ENCODE measurements at places on chromosomes 5 and 9. TPM values are rescaled to one million over a fixed set of nuclear protein-coding genes. Genes with fewer than 3 reads are reported as not detected.

DNA sequence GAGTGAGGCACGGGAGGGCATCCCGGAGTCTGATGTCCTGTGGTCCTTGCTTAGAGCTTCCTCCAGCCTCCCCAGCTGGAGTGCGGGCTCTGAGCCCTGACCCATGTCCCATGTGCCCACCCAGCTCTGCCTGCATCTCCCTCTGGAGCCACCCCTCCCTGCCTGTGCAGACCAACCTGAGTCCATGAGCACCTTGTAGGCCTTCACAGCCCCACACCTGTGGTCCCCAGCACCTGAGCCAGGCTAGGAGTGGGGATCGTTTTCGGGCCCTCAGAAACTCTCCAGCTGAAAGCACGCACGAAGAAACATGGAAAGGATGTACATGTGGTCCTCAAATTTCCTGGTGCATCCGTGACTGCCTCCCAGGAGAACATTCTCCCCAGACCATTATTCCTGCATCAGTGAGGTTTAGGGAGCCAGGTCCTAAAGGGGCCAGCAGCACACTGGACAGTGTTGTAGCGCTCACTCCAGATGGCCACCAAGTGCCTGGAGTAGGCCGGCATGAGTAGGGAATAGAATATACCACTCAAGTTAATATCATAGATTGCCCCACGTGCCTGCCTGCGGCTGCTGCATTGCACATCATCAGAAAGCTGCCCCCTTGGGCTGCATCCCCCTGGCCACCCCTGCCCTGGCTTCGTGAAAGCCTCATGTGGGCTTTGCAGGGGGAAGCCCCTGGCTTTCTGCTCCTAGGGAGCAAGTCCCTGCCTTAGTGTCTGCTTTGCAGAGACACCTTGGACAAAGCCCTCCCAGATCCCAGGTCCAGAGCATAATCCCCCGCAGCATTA, 80.6 kb downstream of the WNK2 start:
- DNase-seq: no peak

DNA sequence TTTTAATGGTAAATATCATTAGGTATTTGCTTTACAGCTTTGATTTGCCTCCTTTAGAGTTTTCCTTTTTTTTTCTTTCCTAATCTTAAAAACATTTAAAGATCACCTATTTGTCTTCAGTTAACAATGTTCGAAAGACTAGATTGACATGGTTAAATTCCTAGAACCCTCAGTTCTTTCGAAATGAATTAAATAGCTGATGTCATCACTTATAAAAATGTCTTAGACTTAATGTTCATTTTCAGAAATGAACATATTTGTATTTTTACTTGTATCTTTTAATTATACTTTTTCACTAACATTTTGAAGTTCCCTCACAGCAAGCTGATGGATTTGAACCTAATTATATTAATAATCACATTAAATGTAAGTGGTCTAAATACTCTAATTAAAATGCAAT, 205.3 kb upstream of the IRX4 start:
- DNase-seq: no peak

GRCh38 chr9:134693011-134693410, 51.4 kb downstream of the COL5A1 start:
- no peak for DNase-seq

GRCh38 chr9:70954126-70954525, 167.3 kb downstream of the TRPM3 start:
- no peak for DNase-seq

DNA sequence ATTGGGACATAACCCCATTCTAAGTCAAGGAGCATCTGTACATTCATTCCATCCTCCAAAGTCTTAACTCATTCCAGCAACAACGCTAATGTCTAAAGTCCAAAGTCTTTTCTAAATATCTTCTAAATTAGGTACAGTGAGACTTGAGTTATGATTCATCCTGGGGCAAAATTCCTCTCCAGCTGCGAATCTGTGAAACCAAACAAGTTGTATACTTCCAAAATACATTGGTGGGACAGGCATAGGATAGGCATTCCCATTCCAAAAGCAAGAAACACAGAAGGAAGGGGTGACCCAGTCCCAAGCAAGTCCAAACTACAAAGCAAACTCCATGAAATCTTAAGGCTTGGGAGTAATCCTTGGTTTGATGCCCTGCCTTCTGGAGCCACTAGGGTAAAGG, 97.6 kb upstream of the FANCC start:
- DNase-seq: no peak

GRCh38 chr5:131379723-131380122, 115.9 kb downstream of the CDC42SE2 start:
- no peak for DNase-seq

- DNase-seq: no peak
Observed at GRCh38 chr5:153352685-153353219, 137.7 kb upstream of the GRIA1 start.

DNA sequence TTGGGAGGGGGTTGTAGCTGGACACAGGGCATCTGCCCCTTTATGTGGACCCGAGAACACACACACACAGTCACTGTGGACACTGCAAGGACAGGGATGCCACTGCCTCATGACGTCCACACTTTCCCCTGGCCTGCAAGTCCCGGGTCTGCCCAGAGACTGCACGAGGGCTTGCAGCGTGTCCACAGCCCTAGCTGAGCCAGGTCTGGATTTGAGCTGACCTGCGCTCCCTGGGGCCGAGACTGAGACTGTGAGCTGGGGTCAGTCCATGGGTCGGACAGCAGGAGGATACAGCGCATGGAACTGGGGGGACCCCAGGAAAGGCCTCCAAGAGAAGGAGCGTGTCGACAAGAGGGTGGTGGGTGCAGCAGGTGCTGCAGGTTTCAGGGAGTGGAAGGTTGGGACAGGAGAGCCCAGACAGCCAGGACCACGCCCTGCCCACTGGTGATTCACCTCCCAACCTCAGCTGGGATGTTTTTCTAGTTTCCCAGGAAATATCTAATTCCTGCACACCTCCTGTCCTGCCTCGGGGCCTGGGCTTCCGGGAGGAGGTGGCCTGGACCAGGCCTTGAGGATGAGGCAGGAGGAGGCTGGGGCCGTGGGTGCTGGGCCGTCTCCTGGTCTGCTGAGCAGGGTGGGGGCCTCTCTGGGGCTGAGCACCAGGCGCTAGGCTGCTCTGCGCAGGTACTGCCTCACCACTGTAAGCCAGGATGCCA, 806 bp upstream of the RNF224 start:
- DNase-seq: no peak

DNA sequence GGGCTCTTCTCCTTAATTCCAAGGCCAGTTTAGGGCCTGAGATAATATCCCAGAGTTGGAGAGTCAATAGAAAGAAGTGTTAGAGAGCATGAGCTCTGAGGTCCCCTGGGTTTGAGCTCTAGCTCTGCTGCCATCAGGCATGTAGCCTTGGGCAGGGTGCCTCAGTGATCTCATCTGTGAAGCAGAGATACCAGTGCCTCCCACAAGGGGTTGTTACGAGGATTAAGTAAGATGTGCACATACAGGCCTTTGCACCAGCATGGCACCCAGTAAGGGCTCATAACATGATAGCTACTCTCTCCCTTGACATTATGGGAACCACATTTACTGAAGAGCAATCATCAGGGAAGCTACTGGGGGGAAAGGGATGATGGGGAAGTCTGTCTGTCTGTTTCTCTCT, 265.7 kb downstream of the HSPA4 start:
- DNase-seq: no peak

DNA sequence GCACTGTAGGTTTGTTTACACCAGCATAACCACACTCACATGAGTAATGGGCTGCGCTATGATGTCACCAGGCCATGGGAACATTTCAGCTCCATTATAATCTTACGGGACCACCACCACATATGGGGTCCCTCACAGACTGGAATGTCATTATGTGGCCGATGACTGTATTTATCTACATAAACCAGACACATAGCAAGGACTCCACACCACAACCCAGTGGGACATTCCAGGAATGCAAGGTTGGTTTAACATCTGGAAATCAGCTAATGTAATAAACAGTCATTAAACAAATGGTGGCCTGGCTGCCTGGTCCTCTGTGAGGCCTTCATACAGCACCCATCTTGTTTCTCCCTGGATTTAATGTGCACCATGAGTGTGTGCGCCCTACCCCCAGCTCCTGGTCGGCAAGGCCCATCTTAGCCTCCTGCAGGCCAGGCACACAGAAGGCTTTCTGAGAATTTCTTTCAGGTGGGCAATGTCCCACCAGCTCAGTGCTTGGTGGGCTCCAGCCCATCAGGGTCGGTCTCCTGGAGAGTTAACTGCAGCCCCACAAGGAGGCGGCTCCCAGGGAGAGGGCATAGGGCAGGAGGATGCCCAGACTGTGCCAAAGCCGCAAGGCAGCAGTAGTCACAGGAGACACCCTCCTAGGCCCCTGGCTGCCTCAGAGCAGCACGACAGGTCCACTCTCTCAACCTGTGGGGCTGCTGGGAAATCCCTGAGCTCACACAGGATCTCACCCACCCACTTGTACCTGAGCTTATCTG, 35.9 kb upstream of the SARDH start:
- DNase-seq: no peak

GRCh38 chr9:69143291-69143690, 30.8 kb upstream of the TJP2 start:
- DNase-seq: no peak

- DNase-seq: no peak
Observed at GRCh38 chr5:134735243-134735642, 3.1 kb upstream of the CAMLG start.

GRCh38 chr5:120759587-120759986, 295.5 kb downstream of the PRR16 start:
- DNase-seq: no peak

- no peak for DNase-seq
Observed at GRCh38 chr9:137358126-137358525, 56.1 kb upstream of the NRARP start.

- DNase-seq: no peak
Observed at GRCh38 chr5:36261186-36261585, 19.5 kb upstream of the NADK2 start.

DNA sequence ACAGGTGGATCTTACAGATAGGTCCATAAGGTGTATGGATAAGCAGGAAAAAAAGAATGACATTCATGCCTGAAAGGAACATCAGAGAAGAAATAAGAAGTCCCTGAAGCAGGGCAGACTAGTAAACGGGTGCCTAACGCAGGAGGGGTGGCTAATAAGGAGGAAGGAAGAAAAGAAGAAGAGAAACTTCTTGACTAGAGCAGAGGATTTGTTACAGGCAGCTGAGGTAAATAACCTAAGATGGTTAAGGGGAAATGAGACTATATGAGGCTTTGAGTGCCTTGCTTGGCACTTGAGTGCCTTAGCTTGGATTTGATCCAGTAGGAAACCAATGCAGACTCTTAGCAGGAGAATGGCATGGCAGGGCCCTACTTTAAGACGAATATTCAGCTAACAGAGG, 313.5 kb upstream of the PDE4D start:
- DNase-seq: no peak

DNA sequence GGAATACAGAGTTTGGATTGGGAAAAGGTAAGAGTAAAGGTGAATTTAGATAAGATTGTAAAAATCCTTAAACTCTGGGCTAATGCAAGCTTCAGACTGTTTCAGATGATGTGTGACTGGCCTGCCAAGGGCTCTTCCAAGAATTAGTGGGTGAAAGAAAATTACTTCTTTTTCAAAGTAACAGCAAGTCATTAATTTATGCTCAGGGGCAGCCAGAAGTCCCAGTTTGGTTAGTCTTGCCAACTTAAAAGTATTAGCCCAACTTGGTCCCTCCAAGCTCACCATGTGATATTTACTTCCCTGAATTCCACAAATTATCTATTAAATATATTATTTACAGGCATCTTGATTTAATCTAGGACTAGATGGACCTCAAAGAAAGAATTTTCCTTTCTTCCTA, 947.8 kb downstream of the NR2F1-AS1 start:
- no peak for DNase-seq

GRCh38 chr5:1478271-1479035, 33.2 kb upstream of the SLC6A3 start:
- DNase-seq: no peak

DNA sequence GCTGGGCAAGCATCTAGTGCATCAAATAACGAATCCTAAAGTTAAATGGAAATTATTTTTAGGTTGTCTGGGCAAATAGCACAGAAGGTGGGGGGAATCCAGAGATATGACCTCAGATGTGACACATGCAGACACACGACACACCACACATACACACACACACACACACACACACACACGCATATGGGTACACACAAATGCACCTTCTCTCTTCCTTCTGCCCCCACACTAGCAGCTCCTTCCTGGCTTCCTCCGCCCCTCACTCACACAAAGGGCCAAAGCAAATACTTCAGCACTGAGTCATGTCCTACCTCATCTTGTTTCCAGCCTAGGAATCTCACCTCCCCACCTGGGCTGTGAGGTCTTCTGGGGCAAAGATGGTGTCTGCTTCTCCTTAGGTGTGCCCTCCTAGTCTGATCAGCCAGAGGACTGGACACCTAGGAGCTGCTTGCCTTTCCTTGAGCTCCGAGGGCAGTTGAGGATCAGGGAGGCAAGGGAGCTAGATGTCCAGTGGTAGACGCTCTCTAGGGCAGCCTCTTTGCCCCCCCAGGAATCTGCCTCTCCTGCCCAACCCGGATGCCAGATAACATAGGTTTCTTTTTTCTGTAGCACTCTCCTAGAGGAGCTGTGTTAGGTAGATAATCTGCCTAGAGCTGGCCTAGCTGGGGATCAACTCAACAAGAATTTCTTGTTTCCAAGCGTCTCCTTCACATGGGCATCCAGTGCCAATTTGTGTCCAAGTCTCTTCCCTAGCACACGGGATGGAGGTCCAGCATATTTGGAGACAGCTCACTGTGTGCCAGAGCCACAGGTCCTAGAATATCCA, 14.3 kb upstream of the JADE2 start:
- DNase-seq: no peak

DNA sequence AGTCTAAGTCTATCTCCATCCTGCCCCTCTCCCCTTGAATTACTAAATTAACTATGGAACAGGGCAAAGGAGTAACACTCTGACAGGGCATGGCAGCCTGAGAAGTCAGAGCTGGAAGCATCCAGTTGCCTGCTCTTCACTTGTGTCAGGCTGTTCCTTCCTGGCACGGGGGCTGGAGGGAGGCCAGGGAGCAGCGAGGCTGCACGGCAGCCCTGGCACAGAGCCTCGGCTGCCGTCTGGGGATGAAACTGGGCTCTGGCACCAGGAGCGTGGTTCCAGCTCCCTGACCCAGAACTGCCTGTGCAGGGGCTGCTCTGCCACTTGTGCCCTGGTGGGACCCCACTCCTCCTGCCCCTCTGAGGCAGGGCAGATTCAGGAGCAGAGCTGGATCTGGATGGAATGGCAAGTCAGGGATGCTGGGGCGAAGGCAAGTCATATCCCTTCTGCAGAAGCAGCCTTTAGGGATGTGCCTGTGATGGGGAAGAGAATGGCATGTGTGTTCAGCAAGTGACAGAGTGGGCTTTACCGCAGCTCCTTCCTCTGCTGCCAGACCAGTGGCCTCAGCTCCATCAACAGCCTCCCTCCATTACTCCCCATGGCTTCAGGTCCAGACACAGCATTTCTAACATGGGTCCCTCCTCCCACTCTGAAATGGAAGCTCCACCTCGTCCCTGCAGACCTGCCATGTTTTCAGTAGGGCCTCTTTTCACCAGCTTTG, 42.2 kb upstream of the PDE8B start:
- DNase-seq: no peak

- DNase-seq: no peak
Observed at GRCh38 chr5:6755941-6756340, 42.7 kb downstream of the TENT4A start.

- no peak for DNase-seq
Observed at GRCh38 chr9:20692554-20692953, 8.5 kb downstream of the FOCAD start.

The OR1J2 gene
- total RNA-seq: not detected

The FBXL7 gene
- 8.6 TPM for total RNA-seq

The GRM6 gene
- total RNA-seq: not detected

The GABRP gene
- 31.4 TPM for total RNA-seq

The NUTM2G gene
- not detected for total RNA-seq

The KIF4B gene
- total RNA-seq: not detected

The SPINK5 gene
- 122 TPM for total RNA-seq

The PCDHGA6 gene
- total RNA-seq: 3.6 TPM

The HTR1A gene
- not detected for total RNA-seq

The ZNF366 gene
- 1.1 TPM for total RNA-seq

Measured in skin of body (tissue), 3 donors.